Smooth muscle cell of bladder (primary cell): ENCODE measurements at places on chromosomes 4 and X. TPM values are rescaled to one million over a fixed set of nuclear protein-coding genes. Genes with fewer than 3 reads are reported as not detected.

The PAGE5 gene
- 1.0 and 1.4 TPM in 2 replicates for total RNA-seq

The FHIP1A gene
- total RNA-seq = 0.43 and 1.2 TPM in 2 replicates

The BGN gene
- total RNA-seq = 2.0 and 9.0 TPM in 2 replicates

The NUDT11 gene
- total RNA-seq = 16.4 and 17.7 TPM in 2 replicates
